ENCODE measurements at places on chromosomes 11 and 22.

GRCh38 chr11:73495731-73496130 is 102.2 kb downstream of the FAM168A start:
- DNase-seq, result no peak

- no peak for DNase-seq
Measured at GRCh38 chr11:117005758-117006157, 92.5 kb downstream of the SIK3 start.

- DNase-seq, result no peak
Measured at GRCh38 chr22:48954781-48955311, 872.8 kb downstream of the BRD1 start.

DNA sequence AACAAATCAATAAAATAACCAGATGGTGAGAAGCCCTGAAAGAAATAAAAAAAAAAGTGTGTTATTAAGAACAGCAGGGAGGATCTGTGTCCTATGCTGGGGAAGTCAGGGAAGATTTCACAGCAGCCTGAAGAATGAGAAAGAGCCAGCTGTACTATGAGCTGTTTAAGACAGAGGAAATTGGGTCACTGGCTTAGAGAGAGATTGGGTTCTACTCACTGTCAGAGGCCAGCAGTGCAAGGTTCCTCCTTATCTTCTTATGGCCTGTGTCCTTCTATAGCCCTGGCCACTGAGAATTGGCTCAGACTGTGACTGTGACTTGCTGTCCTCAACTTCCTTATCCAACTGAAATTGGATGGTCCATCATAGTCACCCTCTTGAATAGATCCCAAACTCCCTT is 54.8 kb upstream of the FDX1 start:
- DNase-seq, result no peak

GRCh38 chr11:74011360-74012073 is 2.6 kb upstream of the UCP3 start:
- no peak for DNase-seq

DNA sequence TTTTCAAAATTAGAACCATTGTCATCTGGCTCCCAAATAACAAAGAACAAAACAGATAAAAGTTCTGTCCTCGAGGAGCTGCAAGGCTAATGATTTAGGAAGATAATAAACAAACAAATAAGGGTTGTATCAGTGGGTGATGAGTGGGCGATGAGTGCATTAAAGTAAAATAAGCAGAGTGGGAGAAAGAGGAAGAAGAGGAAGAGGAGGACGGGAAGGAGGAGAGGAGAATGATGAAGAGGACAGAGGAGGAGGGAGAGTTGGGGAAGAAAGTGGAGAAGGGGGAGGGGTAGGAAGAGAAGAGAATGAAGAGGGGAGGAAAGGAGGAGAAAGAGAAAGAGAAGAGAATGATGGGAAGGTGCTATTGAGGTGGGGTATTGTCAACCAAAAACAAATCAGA is 33.4 kb upstream of the ISX start:
- DNase-seq, result no peak

DNA sequence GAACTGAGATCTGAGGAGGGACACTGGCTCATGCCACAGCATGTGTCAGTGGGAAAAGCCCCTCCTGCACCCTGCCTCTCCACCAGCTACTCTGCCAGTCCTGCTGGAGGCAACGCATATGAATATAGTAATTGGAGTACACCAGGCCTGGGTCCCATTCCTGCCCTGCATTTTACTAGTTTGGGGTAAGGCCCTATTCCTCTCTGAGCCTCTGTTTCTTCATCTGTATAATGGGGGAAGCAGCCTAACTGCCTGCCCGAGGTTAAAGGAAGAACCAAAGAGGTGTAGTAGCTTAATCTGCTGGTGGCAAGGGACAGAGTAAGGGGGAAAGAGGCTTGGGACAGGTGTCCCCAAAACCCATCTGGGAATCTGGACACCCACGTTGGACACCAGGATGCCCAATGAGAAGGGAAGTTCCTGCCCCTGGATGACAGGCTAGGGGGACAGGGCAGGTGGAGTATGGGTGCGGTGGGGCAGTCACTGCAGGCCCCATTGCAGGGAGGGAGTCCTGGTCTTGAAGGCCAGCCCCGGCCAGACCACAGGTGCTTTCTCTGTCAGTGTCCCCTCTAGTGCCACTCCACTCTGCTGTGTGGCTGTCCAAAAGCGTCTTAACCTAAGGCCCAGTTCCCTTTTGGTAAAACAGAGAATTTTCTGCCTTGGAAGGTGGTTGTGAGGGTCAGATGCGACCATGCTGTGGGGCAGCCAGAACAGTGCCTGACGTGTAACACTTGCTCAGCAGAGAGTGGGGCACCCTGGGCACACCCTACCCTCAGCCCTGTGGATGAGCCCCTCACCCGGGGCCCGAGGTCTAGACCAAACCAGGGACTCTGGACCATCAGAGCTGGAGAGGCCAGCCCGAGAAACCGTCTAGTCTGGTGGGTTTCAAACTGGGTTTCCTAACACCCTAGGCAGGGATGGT is 11.5 kb downstream of the TSKU start:
- no peak for DNase-seq

- DNase-seq, result no peak
Measured at GRCh38 chr11:67532889-67533288, 9.6 kb upstream of the CABP2 start.

- no peak for DNase-seq
Measured at GRCh38 chr11:17542249-17542648, 2.0 kb downstream of the USH1C start.

- DNase-seq, result no peak
Measured at GRCh38 chr22:39348909-39349505, 784 bp upstream of the SYNGR1 start.

- DNase-seq, result no peak
Measured at GRCh38 chr11:88114486-88115045, 60.7 kb downstream of the RAB38 start.

DNA sequence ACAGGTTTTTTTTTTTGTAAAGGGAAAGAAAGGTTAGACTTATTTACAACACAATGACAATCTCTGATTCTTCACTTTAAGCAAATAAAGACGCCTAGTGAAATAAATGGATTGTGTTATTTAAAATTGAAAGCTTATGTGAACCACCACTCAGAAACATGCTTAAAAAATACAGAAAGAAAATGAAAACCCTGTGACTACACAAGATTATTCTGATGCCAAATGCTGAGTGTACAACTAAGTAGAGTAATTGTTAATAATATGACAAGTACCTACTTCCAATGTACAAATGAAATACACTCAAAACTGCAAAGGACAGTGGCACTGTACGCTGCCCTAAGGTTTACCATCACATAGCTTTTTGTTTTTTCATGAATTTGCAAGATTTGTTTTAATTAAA is 1.0 kb downstream of the BLID start:
- DNase-seq, result no peak

DNA sequence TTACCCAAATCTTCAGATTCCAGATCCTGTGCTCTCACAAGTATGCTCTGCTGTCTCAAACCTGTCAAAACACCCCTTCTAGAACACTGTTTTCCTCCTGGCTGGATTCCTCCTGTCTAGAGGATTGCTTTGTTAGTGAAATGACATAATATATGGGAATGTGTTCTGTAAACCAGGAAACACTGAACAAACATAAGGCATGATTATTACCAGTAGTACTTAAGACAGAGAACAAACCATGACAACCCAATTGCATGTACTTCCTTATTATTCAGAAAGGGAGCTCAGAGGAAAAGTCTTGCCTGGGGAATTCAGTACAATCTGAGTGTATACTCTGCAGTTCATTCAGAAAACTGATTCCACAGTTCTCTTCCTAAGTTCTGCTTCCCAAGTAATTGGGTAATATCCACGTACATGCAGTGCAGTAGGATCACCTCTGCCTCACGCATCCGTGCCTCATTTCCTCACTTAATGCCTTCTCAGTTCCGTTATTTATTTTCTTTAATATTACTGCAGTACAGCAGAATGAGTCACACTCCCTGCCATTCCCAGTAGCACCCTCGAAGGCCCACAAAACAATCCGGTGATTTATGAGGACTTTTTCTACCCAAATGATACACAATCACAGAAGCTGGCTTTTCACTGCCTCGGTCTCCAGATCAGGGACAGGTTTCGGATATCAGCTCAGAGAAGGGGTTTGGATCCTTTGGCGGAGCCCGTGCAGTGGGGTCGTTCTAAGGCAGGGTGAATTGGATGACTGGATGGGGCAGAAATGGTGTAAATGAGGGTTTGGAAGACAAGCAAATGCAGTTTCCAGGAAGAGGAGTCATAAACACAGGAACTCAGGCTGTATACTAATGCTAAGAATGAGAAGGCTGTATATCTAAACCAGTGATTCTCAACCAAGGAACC is 896.9 kb downstream of the KCNA4 start:
- DNase-seq, result no peak
